ENCODE measurements at places on chromosomes 13 and 19. TPM values are rescaled to one million over a fixed set of nuclear protein-coding genes. Genes with fewer than 3 reads are reported as not detected.

DNA sequence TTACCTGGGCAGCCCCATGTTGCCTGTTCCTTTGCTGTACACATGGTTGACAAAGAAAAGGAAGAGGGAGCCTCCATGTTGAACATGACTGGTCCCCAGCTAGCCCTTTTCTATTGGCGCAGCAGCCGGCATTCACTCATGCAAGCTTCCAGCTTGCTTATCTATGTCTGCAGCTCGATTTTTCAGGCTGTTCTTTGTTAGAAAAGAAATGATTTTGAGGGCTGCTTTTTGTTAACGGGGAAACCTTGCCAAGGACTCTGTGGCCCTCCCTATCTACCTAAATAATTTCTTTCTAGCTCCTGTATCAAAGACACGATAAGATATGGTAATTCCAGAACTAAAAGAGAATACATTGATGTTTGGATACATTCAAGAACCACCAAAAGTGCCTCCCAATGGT lies 20.4 kb upstream of the ADGRE2 start:
- peaks cover 6% of the 10 kb centered on the region for H3K4me1 ChIP-seq
- DNase-seq, result no peak
- no peaks in the 10 kb centered on the region for H3K36me3 ChIP-seq
- H3K27me3 ChIP-seq, result peaks cover 23% of the 10 kb centered on the region
- no peak overlapping the region for H3K27ac ChIP-seq

DNA sequence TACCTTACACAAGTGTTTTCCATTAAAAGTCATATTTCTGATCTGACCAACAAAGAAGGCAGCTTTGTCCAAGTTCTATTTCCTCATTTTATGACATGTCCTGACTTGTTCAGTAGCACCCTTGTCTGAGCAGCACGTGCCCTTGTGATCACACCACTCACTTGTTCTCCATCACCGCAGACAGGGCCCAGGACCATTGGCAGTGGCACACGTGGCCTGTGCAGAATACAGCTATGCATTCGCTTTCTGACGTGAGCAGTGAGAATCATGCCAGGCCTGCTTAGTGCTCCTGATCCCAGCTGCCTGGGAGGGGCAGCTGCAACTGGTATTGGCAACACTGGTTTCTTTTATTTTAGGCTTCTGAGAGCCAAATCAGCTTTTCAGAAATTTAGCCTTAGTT lies 134.2 kb downstream of the FRY start:
- no peaks in the 10 kb centered on the region for H3K4me1 ChIP-seq
- no peak overlapping the region for H3K27ac ChIP-seq
- no peaks in the 10 kb centered on the region for H3K27me3 ChIP-seq
- no peak overlapping the region for H3K4me3 ChIP-seq
- no peak for DNase-seq

DNA sequence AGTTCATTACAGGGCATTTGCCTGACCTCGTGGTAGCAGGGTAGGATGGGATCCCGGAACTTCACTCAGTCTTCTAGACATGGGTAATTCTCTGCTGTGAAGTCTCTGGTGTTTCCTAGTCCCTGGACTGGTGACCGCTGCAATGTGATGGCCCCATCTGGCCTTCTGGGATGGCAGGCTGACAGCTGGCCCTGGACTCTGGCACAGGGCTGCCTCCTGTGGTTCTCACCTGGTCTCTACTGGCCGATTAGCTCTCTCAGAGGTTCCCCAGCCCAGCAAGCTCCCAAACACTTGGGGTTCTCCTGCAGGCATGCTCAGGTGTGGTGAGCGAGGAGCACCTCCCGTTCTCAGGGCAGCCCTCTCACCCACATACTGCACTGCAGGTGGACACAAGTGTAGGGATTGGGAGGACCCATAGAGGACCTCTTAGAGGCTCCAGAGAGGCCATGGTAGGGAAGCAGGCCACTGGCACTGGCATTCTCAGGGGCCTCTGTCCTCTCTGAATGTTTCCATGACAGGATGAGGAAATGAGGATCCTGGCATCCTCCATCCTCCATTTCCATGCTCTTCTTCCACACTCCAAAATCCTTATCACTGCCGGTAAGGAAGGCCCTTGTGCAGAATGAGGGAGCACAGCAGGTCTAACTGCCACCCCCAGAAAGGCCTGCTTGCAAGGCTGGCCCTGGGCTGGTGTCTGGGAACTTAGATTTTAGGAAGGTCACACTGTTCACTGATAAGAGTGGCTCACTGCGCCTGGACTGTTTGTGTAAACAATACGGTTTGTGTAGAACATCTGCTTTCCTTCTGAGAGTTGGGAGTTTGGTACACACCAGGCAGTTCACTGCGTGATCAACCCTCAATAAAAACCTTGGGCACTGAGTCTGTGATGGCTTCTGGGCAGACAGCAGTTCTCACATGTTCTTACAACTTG lies 31.5 kb upstream of the FARP1 start:
- no peaks in the 10 kb centered on the region for H3K27me3 ChIP-seq
- H3K36me3 ChIP-seq, result no peaks in the 10 kb centered on the region
- no peak for DNase-seq
- no peak overlapping the region for H3K27ac ChIP-seq
- H3K4me3 ChIP-seq, result no peak overlapping the region

The ZNF579 gene
- total RNA-seq, result 10.2 TPM

DNA sequence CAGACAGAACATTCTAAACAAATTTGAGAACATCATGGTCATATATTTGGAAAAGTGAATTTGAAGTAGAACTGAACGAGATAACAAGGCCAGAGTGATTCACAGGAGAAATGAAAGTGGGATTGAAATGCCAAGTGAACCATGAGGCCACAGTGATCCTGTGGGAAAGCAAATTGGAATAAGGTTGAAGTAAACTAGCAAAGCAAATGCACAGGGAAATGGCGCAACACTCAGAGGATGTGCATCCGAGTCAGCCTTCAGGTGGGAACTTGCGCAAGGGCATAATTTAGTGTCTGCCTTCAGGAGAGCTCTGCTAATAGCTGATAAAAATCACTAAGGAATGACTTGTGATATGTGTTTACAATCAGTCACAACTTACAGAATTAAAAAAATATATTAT lies 696.6 kb downstream of the LIG4 start:
- no peak overlapping the region for H3K27ac ChIP-seq
- H3K27me3 ChIP-seq, result no peaks in the 10 kb centered on the region
- DNase-seq, result no peak
- H3K4me3 ChIP-seq, result no peak overlapping the region

The APOC1 gene
- total RNA-seq, result not detected

The PLVAP gene
- total RNA-seq, result 0.59 TPM

DNA sequence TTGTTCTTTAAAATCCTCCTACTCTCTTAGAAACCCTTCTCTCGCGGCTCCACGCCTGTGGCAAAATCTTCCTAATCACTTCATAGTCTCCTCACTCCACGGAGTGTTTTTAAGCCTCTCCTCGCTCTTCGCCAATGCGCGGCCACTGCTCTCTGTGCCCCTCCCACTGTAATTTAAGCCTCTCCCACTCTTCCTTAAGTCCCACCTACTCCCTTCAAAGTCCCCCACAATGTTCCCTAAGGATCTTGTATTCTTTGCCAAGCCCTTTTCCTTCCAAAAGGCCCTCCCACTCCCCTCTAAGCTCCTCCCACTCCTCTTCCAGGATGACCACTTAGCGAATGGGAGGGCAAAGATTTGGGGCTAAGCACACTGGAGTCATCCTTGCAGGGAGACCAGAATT lies 1.3 kb downstream of the FIZ1 start:
- no peak for DNase-seq
- peak overlapping the region; percentile 97 for H3K27ac ChIP-seq
- peaks cover 24% of the 10 kb centered on the region for H3K4me1 ChIP-seq
- H3K27me3 ChIP-seq, result no peaks in the 10 kb centered on the region

The THSD8 gene
- total RNA-seq, result 8.7 TPM

- no peak for DNase-seq
- no peaks in the 10 kb centered on the region for H3K27me3 ChIP-seq
- peaks cover 15% of the 10 kb centered on the region for H3K36me3 ChIP-seq
- peaks cover 5% of the 10 kb centered on the region for H3K4me1 ChIP-seq
- H3K27ac ChIP-seq, result no peak overlapping the region
- H3K4me3 ChIP-seq, result no peak overlapping the region
Measured at GRCh38 chr13:49561062-49561410, 24.3 kb downstream of the RCBTB1 start.

The ZNF414 gene
- 15.5 TPM for total RNA-seq

DNA sequence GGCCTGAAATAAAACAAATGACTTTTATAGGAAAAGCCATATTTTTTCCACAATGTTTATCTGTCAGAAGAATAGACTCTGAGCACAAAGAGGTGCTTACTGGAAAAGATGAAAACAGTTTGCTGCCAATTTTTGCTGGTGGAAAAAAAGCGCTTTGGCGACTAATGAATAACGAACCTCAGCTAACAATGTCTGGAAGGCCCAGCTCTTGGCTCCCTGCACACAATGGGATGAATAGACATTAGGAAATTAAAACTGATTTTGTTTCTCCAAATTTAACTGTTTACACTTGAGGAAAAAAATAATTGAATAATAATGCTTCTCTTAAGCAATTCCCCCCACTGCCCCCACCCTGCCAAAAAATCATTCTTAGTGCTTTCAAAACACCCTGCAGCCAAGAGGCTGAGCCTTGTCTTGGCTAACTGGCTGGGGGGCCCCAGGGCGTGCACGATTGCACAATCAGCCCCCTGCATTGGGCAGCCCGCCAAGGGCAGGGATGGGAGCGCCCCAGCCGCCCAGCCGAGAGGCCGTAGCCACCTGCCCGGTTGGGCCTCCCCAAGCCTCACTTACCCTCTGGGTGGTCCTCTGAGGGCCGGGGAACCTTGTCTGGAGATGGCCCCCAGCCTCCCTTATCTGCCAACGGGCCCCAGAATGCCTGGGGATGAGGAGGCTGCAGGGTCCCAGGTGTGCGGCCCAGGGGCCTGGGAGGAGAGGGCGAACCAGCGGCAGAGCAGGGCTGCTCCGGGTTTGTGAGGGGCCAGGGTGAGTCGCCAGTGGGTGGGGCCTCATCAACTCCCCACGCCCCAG lies 16.8 kb downstream of the CEBPG start:
- no peak overlapping the region for H3K4me3 ChIP-seq
- H3K36me3 ChIP-seq, result no peaks in the 10 kb centered on the region
- no peak for DNase-seq
- H3K4me1 ChIP-seq, result peaks cover 14% of the 10 kb centered on the region
- no peaks in the 10 kb centered on the region for H3K27me3 ChIP-seq

DNA sequence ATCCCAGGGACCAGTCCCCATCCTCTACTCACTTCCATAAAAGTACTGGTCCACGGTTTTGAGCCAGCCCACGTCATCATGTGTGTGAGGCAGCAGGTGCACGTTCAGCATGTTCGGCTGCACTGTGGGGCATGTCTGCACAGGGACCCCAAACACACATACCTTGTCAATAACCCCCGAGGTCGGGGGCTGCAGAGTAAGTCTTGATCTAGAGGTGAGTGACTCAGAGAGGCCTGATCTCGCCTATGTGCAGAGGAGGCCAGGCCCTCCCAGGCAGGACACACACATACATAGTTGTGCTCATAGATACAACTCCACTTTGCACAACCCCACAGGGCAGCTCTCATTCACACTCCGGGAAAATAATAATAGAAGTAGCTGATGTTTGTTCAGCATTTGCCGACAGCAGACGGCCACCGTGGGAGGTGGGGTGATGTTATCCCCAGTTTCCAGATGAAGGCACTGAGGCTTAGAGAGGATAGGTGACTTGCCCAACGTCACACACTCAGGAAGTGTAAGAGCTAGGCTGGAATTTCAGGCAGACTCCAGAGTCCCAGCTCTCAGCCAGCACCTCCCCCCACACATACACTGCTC lies 774 bp downstream of the MAN2B1 start:
- H3K27me3 ChIP-seq, result no peaks in the 10 kb centered on the region
- no peak for DNase-seq
- H3K4me1 ChIP-seq, result peaks cover 33% of the 10 kb centered on the region
- peak overlapping the region; percentile 78 for H3K27ac ChIP-seq
- H3K36me3 ChIP-seq, result no peaks in the 10 kb centered on the region

DNA sequence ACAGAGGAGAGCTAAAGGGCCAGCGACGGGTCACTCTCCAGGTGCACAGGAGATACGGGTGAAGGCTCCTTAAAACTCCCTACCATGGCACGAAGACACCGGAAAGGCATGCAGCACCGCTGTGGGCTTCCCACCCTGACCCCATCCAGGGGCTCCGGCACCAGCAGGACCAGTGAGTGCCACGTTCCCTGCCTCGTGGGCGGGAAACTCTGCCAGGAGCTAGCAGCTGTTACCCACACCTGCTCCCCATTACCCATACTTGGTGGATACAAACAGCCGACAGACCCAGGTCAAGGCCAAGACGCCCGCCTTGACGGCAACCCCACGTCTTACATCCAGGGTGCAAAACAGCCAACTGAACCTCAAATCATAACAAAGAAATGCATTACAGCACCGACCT lies 56.7 kb downstream of the GNG7 start:
- H3K27ac ChIP-seq, result no peak overlapping the region
- H3K27me3 ChIP-seq, result no peaks in the 10 kb centered on the region
- DNase-seq, result no peak
- H3K36me3 ChIP-seq, result no peaks in the 10 kb centered on the region
- no peaks in the 10 kb centered on the region for H3K4me1 ChIP-seq
- no peak overlapping the region for H3K4me3 ChIP-seq

DNA sequence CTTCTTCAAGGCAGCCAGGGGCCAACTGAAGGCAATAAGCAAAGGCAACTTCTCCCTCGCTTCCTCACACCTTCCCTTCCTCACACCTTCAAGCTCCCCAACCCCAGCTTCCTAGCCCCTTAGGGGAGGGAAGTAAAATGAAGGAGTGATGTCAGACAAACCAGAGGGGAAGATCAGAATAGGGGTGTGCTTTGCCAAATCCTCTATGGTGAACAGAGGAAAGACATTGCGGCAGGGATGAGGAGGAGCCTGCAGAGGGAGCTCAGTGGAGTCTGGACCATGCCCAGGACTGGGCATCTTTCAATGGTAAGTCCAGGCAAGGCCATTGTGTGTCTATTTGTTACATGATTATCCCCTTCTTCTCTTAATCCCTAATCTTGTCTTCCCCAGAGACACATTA lies 164.0 kb downstream of the TSHZ3 start:
- H3K27ac ChIP-seq, result no peak overlapping the region
- H3K27me3 ChIP-seq, result peaks cover 24% of the 10 kb centered on the region
- DNase-seq, result no peak
- H3K4me1 ChIP-seq, result no peaks in the 10 kb centered on the region
- H3K36me3 ChIP-seq, result peaks cover 8% of the 10 kb centered on the region

DNA sequence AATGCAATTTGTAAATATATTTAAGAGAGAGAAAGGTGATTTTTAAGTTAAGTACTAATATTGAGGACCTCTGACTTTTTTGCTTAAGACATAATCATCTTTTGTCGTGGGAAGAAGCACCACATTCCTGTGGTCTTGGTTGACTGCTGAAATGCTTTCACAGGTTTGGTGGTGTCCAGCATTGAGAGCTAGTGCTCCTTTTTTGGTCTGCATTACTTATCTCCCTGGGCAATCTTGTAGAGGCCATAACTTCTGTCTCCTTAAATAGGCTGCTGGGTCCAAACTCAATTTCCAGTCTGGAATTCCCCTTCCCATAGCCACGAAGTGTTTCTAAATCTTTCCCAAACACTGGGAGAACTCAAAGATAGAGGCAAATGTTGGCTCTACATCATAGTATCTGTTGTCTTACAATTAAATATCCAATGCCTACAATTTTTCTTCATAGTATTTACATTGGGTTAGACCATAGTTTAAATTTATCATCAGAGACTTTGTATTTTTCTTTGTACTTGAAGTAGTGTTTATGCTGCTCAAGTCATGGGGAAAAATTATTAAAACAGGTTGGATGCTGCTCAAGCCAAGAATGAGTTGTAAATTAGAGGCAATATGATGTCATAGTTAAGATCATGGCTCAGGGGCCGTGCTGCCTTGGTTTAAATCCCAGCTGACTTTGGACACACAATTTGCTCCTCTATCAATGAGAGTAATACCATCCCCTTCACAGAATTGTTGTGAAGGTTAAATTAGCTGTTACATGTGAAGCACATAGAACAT lies 105.6 kb downstream of the POSTN start:
- no peaks in the 10 kb centered on the region for H3K36me3 ChIP-seq
- no peaks in the 10 kb centered on the region for H3K27me3 ChIP-seq
- DNase-seq, result no peak
- H3K27ac ChIP-seq, result no peak overlapping the region
- H3K4me3 ChIP-seq, result no peak overlapping the region

The DCT gene
- not detected for total RNA-seq

The GSX1 gene
- not detected for total RNA-seq

The ZNF677 gene
- total RNA-seq, result 2.2 TPM

Measured in natural killer cell treated with Interleukin-12 subunit alpha and Interleukin-12 subunit beta and Interleukin-15 and Interleukin-18, amount 100 ng/mL, for 72 hours (primary cell).